ENCODE measurements at places on chromosomes 5 and 9.

DNA sequence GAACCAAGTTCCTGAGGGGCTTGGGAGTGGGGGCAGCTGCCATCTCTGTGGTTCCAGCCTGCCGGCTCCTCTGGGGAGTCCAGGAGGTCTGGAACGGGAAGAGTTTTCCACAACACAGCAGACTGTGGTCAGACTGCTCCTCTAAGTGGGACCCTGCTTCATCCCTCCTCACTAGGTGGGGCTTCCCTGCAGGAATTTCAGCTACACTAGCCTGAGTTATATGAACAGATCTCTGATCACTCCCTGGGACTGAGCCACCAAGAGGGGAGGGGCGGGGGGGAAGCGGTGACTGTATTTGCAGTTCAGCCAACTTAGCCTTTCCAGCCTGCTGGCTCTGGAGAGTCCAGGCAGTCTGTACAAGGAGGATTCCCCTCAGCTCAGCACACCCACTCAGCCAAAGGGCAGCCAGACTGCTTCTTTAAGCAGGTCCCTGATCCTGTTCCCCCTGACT is 19.4 kb downstream of the DTWD2 start:
- DNase-seq, result no peak

GRCh38 chr5:100780376-100780870 is 122.7 kb downstream of the ST8SIA4 start:
- DNase-seq, result no peak

GRCh38 chr5:55624841-55625588 is 87.1 kb downstream of the SLC38A9 start:
- no peak for DNase-seq

DNA sequence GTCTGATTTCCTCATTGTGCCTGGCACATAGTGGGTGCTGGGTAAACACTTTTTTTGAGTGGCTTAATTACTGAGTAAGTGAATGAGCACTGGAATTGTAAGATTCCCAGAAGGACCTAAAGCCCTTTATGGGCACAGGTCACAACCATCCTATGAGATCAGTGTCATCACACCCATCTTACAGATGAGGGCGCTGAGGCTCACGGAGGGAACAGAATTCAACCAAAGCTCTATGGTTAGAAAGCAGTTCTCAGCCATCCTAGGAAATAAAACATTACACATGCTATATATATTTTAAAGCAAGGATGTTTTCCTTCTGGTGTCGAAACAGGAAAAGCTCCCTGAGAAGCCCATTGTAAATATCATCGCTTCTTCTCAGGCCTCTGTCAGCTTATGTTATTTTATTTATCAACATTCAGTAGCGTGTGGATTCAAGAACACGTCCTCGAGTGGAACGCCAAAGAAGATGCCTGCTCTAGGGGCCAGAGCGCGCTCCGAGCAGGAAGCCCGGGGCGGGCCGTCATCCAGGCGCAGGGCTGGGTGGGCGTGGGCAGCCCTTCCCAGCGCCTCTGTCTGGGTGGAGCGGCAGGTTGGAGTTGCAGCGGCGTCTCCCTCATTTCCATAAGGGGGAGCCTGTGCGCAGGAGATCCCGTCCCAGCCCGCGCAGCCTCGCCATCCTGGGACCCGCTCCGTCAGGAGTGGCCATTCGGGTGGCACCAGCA is 155.8 kb upstream of the SMIM23 start:
- DNase-seq, result peak; percentile 70

- no peak for DNase-seq
Measured at GRCh38 chr5:10455277-10455670, 13.6 kb downstream of the ROPN1L start.

GRCh38 chr9:121881920-121882500 is 211.1 kb downstream of the TTLL11 start:
- no peak for DNase-seq
